ENCODE measurements at places on chromosomes 4 and X.

- no peaks in the 10 kb centered on the region for H3K4me1 ChIP-seq
- no peaks in the 10 kb centered on the region for H3K36me3 ChIP-seq
- H3K4me3 ChIP-seq: no peak overlapping the region
Measured at GRCh38 chr4:27828843-27829242, 968.2 kb downstream of the STIM2 start.

DNA sequence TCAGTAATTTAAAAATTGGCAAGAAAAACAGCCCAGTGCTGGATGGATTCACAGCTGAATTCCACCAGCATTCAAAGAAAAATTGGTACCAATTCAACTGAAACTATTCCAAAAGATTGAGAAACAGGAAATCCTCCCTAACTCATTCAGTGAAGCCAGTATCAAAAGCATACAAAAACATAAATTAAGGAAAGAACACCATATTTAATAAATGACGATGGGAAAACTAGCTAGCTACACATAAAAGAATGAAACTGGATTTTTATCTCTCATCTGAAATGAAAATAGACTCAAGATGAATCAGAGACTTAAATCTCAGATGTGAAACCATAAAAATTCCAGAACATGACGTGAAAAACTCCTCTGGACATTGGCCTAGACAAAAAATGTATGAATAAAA, 516.8 kb upstream of the SPANXN1 start:
- DNase-seq: no peak
- no peaks in the 10 kb centered on the region for H3K27me3 ChIP-seq
- peaks cover 2% of the 10 kb centered on the region for H3K36me3 ChIP-seq

GRCh38 chr4:56271131-56271530, 116.2 kb downstream of the AASDH start:
- H3K4me1 ChIP-seq: no peaks in the 10 kb centered on the region
- no peak overlapping the region for H3K4me3 ChIP-seq
- H3K27ac ChIP-seq: no peak overlapping the region
- H3K27me3 ChIP-seq: no peaks in the 10 kb centered on the region
- no peak for DNase-seq
- H3K36me3 ChIP-seq: no peaks in the 10 kb centered on the region

DNA sequence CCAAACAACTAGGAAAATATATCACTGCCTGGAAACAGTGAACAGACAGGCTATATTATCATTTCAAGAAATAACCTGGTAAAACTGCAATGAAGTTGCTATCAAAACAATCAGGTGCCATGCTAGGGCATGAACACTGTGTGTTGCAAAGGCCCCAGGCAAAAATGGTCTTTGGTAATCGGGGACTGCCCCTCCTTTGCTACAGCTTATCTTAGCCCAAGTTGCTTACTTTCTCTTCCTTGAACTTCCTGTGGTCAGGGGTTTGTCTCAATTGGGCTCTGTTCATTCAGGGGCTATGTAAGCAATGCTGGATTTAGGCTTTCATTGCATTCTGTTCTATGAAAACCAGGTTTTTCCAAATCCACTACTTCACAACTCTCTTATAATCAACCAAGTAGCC, 30.4 kb downstream of the SCML1 start:
- H3K4me1 ChIP-seq: no peaks in the 10 kb centered on the region
- DNase-seq: no peak
- H3K36me3 ChIP-seq: no peaks in the 10 kb centered on the region
- H3K27ac ChIP-seq: no peak overlapping the region
- H3K4me3 ChIP-seq: no peak overlapping the region
